Naive B cell (primary cell): ENCODE measurements at places on chromosomes 16 and 17.
A peak's percentile ranks its signal among the peaks of the same experiment; 100 is the strongest.

GRCh38 chr17:61017317-61018006 is 339.8 kb downstream of the BCAS3 start:
- no peak for DNase-seq
- peak overlapping the region; percentile 69 for H3K27ac ChIP-seq

DNA sequence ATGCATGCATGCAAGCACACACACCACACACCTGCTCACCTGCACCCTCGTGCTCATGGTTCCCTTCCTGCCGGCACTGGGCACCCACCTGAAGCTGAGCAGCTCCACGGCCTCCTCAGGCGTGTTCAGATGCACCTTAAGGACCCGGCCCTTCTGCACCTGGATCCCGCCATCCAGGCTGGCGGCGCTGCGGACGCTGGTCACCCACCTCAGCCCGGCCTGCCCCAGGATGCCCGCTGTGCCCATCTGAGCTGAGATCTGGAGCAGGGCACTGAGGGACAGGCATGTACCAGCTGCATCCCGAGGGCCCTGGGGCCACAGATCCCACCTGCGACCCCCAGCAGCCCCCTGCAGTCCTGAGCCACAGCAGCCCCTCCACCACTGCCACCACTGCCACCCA is 110.0 kb downstream of the LITAF start:
- peaks cover 15% of the 10 kb centered on the region for H3K36me3 ChIP-seq
- no peak overlapping the region for H3K4me3 ChIP-seq
- no peak overlapping the region for H3K27ac ChIP-seq
- no peaks in the 10 kb centered on the region for H3K27me3 ChIP-seq
- no peak for DNase-seq

GRCh38 chr16:29734786-29735185 is 11.0 kb downstream of the C16orf54 start:
- no peak overlapping the region for H3K4me3 ChIP-seq
- no peak overlapping the region for H3K27ac ChIP-seq
- peaks cover 7% of the 10 kb centered on the region for H3K36me3 ChIP-seq
- H3K4me1 ChIP-seq: peaks cover 48% of the 10 kb centered on the region
- H3K27me3 ChIP-seq: no peaks in the 10 kb centered on the region
- no peak for DNase-seq

DNA sequence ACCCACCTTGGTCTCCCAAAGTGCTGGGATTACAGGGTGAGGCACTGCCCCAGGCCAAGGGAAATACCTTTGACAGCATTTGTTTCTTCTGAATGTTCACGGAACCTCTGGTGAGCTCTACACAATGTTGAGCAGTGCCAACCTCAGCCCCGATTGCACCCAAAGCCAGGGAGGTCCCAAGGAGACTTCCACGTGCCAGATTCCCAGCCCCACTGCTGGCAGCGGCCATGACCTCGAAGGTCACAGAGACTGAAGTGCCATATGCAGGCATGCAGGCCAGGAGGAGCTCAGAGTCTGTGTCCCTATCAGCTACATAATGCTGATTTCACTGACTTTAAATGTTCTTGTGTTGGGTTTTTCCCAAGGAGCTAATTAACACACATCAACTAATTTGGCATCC is 226.4 kb upstream of the FOXF1 start:
- H3K4me3 ChIP-seq: no peak overlapping the region
- peaks cover 55% of the 10 kb centered on the region for H3K27me3 ChIP-seq
- no peak overlapping the region for H3K27ac ChIP-seq

- DNase-seq: no peak
- peak overlapping the region; percentile 3 for H3K27ac ChIP-seq
- H3K4me3 ChIP-seq: no peak overlapping the region
- H3K27me3 ChIP-seq: no peaks in the 10 kb centered on the region
- H3K36me3 ChIP-seq: peaks cover 9% of the 10 kb centered on the region
- H3K4me1 ChIP-seq: peaks cover 19% of the 10 kb centered on the region
These were observed 43.1 kb downstream of the COX10 start for GRCh38 chr17:14112407-14112806.

DNA sequence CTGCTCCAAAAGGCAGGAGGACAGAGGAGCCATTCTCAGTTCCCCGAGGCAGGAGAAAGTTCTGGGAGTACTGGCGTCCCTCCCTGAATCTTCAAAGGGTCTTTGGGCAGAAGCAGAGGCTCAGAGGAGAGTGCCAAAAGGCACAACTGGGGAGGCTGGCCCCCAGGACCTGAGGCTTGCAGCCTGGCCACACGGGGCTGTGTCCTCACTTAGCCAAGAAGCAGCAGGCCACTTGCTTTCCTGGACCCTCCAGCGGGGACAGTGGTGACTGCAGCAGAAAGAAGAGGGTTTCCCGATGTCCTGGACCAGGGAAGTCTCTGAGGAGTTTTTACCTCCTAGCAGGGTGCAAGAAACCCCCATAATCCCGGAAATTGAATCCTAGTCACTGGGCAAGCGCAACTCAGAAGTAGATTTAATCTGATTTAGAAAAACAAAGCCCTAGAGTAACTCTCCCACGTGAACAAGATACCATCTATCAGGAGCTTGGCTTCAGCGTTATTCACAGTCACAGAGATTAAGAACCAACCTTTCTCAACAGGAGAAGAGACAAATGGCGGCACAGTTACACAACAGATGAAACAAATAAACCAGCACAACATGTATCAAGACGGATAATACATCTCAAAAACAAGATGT is 25.5 kb upstream of the BCO1 start:
- H3K27ac ChIP-seq: no peak overlapping the region
- H3K4me1 ChIP-seq: no peaks in the 10 kb centered on the region
- H3K36me3 ChIP-seq: no peaks in the 10 kb centered on the region
- peaks cover 11% of the 10 kb centered on the region for H3K27me3 ChIP-seq
- no peak for DNase-seq
- H3K4me3 ChIP-seq: no peak overlapping the region

- H3K27ac ChIP-seq: no peak overlapping the region
- no peak for DNase-seq
- H3K4me3 ChIP-seq: no peak overlapping the region
- H3K27me3 ChIP-seq: no peaks in the 10 kb centered on the region
- H3K36me3 ChIP-seq: peaks cover 3% of the 10 kb centered on the region
- H3K4me1 ChIP-seq: no peaks in the 10 kb centered on the region
These were observed 35.8 kb downstream of the MRC2 start for GRCh38 chr17:62663304-62663703.

DNA sequence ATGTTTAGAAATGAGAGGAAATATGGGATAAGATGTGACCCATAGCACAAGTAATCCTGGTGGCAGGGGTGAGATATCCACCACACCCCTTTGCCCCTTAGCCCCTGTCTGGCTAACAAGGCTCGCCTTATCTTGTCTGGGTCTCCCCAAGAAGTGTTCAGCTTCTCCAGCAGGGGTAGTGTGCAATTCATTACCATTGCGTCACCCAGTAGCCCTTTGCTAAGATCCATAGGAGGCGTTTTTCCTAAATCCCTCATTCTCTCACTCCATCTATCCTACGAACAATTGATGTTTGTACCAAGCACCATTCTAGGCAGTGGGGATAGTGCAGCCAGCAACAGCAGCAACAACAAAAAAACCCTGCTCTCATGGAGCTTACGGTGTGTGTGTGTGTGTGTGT is 30.8 kb downstream of the CCDC42 start:
- peaks cover 23% of the 10 kb centered on the region for H3K27me3 ChIP-seq
- H3K4me1 ChIP-seq: no peaks in the 10 kb centered on the region
- no peaks in the 10 kb centered on the region for H3K36me3 ChIP-seq

DNA sequence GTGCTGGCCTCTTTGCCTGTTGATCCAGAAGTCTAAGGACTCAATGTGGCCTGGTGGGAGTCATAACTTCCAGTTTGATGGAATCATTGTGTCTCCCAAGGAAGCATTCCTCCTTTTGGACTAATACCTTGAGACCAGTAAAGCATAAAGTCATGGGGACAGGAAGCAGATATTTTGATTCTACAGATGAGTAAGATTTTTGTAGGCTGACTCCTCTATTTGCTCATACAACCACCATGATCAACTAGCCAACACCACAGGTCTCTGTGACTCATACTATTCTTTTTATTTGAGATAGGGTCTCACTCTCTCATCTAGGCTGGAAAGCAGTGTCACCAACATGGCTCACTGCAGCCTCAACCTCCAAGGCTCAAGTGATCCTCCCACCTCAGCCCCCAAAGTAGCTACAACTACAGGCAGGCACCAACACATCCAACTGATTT is 6.2 kb downstream of the MT2A start:
- H3K27ac ChIP-seq: no peak overlapping the region
- peaks cover 27% of the 10 kb centered on the region for H3K4me1 ChIP-seq
- DNase-seq: no peak
- H3K4me3 ChIP-seq: no peak overlapping the region
- H3K36me3 ChIP-seq: no peaks in the 10 kb centered on the region

DNA sequence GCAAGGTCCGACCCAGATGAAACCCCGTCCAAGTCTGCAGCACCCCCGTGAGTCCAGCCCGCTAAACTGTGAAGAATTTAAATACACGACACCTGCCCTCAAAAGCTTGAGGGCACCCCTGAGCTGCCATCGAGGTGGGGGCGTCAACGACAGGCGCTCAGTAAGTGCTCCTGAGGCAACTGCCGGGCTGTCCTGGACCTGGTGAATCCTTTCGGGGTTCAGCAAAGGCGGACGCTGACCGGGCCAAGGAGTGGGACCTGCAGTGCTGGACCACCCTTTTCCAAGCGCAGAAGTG is 512 bp upstream of the ENDOV start:
- peaks cover 10% of the 10 kb centered on the region for H3K36me3 ChIP-seq
- no peak for DNase-seq
- peak overlapping the region; percentile 89 for H3K4me3 ChIP-seq
- H3K27ac ChIP-seq: peak overlapping the region; percentile 96
- peaks cover 3% of the 10 kb centered on the region for H3K27me3 ChIP-seq
- peaks cover 19% of the 10 kb centered on the region for H3K4me1 ChIP-seq

DNA sequence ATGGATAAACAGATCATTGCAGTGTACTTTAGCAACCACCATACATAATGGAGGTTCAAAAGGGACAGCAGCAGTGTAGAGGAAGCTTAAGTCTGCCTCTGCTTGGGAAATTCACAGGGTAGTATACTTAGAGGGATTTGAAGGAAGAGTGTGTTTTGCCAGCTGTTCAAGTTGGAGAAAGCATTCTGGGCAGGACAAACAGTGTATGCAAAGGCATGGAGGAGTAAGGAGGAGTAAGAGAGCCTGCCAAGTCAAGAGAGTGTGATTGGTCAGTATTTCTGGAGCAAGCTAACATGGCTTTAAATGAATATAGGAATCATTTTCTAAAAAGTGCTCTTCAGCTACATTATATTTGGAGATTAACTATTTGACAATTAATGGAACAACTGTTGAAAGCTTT is 22.9 kb upstream of the PHAF1 start:
- peak overlapping the region; percentile 87 for H3K27ac ChIP-seq
- DNase-seq: no peak
- H3K27me3 ChIP-seq: no peaks in the 10 kb centered on the region
- H3K36me3 ChIP-seq: peaks cover 6% of the 10 kb centered on the region
- no peak overlapping the region for H3K4me3 ChIP-seq

DNA sequence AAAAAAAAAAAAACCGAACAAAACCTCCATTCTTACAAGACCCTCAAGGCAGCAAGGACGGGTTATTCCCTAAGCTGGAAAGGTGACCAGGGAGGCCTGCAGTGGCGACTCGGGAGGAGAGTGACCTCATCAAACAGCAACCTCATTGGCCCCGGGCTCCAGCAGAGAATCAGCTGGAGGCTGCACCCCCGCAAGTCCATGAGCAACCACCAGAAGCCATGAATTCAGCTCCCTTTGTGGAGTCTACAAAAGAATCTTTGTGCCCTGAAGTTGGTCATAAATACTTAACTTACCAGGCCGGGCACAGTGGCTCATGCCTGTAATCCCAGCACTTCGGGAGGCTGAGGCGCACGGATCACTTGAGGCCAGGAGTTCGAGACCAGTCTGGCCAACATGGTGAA is 80.9 kb upstream of the CREBBP start:
- H3K4me3 ChIP-seq: no peak overlapping the region
- H3K36me3 ChIP-seq: peaks cover 8% of the 10 kb centered on the region
- DNase-seq: no peak
- peaks cover 10% of the 10 kb centered on the region for H3K4me1 ChIP-seq

GRCh38 chr17:72693151-72693878 is 399.2 kb downstream of the SLC39A11 start:
- DNase-seq: no peak
- H3K4me3 ChIP-seq: no peak overlapping the region
- H3K36me3 ChIP-seq: peaks cover 24% of the 10 kb centered on the region

- H3K4me1 ChIP-seq: peaks cover 93% of the 10 kb centered on the region
- no peak overlapping the region for H3K27ac ChIP-seq
- no peak overlapping the region for H3K4me3 ChIP-seq
- no peak for DNase-seq
- peaks cover 4% of the 10 kb centered on the region for H3K36me3 ChIP-seq
These were observed 166.2 kb downstream of the XYLT1 start for GRCh38 chr16:17304491-17305119.

- H3K36me3 ChIP-seq: peaks cover 2% of the 10 kb centered on the region
- peaks cover 7% of the 10 kb centered on the region for H3K4me1 ChIP-seq
- peak overlapping the region; percentile 22 for H3K4me3 ChIP-seq
- DNase-seq: no peak
- H3K27me3 ChIP-seq: peaks cover 7% of the 10 kb centered on the region
These were observed 74.9 kb upstream of the ZFHX3 start for GRCh38 chr16:73122604-73123391.

DNA sequence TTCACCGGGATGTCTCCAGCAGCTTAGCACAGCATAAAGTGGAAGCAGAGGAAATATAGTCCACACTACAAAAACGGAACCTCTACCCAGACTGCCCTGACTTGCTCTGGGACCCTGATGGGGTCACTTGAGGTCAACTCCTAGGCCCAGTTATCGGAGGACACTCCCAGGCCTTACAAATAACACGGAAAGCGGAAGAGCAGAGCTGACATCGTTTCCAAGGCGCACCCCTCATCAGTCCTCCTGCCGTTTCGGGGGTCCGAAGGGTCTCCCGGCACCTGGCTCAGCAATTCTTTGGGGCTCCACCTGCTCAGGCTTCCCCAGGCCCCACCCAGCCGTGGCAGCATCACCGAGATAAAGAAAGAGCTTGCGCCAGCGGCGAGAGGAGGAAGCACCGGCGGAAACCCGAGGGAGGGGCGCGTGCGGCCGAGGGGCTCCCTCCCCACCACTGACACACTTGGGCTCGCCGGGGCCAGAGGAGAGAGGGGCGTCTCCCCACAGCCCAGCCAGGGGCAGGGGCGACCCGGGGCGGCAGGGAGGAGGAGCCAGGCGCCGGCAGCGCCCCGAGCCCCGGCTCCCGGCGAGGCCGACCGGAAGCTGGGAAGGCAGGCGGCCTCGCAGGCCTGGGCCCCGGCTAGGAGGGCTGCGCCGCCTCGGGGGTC is 727 bp downstream of the CORO7 start:
- H3K27me3 ChIP-seq: no peaks in the 10 kb centered on the region
- peak; percentile 79 for DNase-seq
- H3K27ac ChIP-seq: peak overlapping the region; percentile 99
- H3K4me1 ChIP-seq: peaks cover 40% of the 10 kb centered on the region

DNA sequence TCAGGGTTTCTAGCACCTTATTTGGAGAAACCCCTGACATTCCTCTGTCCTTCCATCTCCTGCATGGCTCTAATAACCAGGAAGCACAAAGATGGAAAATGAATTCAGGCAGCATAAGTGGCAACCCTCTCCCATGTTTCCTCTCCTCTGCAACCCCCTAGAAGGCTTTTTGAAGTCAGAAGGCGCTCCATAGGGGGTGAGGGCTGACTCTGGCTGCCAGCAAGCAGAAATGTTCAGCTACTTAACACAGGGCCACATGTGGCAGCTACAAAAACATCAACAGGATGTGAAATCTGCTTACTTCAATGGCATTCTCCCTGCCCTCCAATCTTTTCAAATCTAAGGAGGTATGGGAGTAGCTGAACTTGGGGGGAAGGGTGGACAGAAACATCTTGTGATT is 55.2 kb upstream of the IRX5 start:
- no peaks in the 10 kb centered on the region for H3K4me1 ChIP-seq
- H3K4me3 ChIP-seq: no peak overlapping the region
- no peak for DNase-seq

- H3K36me3 ChIP-seq: no peaks in the 10 kb centered on the region
- no peak overlapping the region for H3K4me3 ChIP-seq
- H3K4me1 ChIP-seq: peaks cover 13% of the 10 kb centered on the region
- DNase-seq: no peak
These were observed 24.3 kb upstream of the ADGRG1 start for GRCh38 chr16:57604177-57604576.
